ENCODE measurements at places on chromosomes 4 and X.
A peak's percentile ranks its signal among the peaks of the same experiment; 100 is the strongest.

DNA sequence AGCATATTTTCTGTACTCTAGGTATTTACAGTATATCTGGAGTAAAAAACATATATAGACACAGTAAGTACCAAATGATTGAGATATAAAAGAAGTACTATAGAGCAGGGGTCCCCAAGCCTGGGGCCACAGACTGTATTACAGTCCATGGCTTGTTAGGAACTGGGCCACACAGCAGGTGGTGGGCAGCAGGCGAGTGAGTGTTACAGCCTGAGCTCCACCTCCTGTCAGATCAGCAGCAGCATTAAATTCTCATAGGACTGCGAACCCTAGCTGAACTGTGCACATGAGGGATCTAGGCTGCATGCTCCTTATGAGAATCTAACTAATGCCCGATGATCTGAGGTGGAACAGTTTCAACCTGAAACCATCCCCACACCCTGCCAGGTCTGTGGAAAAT is 300.7 kb downstream of the NR3C2 start:
- no peak for DNase-seq

DNA sequence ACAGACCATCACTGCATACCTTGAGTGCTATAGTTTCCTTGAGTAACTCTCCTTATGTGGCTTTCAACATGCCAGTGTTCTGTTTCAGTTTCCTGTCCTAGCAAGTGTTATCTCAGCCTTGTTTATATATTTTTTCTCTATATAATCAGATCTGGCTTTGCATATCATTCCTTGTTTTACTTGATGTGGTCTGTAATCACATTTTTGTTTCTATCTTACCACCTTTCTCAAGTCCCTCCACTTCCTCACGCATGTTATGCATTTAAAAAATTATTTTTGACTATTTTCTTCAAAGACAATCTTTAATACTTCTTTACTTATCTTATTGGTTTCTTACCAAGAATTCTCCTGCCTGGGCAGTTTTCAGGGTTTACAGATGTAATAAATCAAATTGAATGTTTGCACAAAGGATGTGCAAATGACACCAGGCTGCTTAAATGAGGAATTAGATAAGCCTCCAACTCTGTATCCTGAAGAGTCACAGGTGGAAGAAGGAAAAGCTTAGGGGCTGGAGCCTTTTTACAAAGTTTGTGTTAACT is 351.2 kb downstream of the BMPR1B start:
- DNase-seq = no peak

GRCh38 chrX:2684256-2684655 is 6.8 kb upstream of the CD99 start:
- DNase-seq = no peak

DNA sequence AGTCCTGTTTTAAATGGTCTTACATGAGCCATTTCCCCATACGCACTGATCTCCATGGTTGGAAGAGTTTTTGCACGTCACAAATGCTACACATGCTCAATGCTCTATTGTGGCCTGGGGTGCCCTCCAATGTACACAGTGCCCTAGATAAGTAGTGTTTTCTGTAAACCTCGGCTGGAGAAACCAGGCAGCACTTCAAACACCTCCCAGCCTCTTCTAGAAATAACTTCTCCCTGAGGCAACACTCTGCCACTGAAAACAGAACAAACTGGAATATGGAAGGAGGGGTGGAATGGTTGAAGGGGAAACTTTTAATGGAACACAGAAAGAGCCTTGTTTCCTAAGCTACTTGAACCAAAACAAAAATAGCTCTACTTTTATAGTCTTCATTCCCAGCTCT is 123.9 kb upstream of the CBR4 start:
- no peak for DNase-seq

DNA sequence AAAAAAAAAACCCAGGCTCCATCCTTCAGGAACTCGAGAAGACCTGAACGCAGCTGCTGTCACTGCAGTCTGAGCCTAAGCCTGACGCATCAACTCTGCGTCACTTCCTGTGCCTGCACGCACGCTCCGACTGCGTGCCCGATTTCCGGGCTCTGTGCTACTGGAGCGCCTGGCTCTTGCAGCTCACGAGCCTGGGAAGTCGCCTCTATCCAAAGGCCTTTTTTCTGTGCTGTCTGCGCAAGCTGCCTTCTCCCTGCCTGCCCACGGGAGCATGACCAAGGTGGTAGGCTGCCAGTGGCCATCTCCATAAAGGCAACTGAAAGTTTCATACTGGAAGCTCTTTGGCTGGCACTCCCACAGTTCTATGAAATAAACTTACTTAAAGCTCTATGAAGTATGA is 9.9 kb upstream of the GASK1B start:
- DNase-seq = no peak

DNA sequence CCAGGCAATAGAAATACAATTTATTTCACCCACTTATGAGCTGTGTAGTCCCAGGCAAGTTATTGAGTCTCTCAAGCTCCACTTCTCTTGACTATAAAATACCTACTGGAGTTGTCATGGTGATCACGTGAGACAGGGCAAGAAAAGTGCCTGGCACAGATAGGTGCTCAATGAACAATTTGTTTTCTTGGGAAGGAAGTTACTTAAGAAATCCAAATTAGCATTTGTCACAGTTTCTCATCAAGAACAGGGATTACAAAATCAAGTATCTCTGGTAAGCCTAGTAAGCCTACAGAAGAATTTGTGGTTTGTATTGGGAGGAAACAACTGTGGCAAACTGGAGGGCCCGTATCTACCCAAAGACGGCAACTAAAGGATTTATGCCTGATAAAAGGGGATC is 37.5 kb upstream of the RASGEF1B start:
- DNase-seq = no peak

- DNase-seq = no peak
Measured at GRCh38 chr4:12041828-12042227, 613.1 kb upstream of the HS3ST1 start.

GRCh38 chrX:96002431-96002830 is 682.2 kb upstream of the DIAPH2 start:
- no peak for DNase-seq

DNA sequence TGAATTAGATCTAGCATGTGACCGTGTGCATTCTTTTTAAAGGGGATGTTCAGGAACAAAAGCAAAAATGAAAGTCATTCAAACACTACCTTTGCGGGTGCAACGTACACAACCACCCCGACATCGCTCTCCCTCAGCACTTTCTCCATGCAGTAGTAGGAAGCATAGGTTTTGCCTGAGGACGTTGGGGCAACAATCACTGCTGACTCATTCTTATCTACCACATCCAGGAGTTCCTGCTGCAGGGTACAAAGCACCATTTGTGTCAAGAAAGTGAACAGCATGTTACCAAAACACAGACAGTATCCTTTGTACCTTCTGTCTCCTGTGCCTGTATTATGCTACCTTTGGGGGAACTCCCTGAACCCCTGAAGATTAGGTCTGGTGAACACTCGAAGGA is 58.6 kb downstream of the DDX60L start:
- no peak for DNase-seq

DNA sequence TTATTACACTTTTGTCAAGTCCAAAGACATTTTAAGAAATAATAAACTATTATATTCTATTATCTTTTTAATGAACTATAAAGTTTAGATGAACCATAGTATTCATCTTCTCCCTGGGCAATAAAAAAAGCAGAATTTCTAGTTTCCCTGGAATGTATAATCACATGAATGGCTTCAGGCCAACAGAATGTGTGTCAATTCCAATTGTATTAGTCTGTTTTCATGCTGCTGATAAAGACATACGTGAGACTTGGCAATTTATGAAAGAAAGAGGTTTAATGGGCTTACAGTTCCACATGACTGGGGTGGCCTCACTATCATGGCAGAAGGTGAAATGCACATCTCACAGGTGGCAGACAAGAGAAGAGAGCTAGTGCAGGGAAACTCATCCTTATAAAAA is 70.7 kb upstream of the ANXA10 start:
- DNase-seq = no peak

DNA sequence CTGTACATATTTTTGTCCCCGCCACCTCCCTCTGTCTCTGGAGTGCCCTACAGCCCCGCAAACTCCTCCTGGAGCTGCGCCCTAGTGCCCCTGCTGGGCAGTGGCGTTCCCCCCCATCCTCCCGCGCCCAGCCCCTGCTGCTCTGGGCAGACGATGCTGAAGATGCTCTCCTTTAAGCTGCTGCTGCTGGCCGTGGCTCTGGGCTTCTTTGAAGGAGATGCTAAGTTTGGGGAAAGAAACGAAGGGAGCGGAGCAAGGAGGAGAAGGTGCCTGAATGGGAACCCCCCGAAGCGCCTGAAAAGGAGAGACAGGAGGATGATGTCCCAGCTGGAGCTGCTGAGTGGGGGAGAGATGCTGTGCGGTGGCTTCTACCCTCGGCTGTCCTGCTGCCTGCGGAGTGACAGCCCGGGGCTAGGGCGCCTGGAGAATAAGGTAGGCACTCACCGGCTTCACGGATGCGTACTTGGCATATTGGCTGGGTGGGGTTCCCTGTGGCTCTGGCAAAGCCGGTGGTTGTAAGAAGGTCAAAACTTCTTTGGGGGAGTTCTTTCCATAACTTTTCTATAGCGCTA is 653 bp downstream of the HHIP start:
- no peak for DNase-seq

GRCh38 chrX:154399527-154400368 is 1.6 kb downstream of the RPL10 start:
- no peak for DNase-seq

GRCh38 chrX:30713061-30713525 is 59.9 kb downstream of the GK start:
- DNase-seq = peak; percentile 33

DNA sequence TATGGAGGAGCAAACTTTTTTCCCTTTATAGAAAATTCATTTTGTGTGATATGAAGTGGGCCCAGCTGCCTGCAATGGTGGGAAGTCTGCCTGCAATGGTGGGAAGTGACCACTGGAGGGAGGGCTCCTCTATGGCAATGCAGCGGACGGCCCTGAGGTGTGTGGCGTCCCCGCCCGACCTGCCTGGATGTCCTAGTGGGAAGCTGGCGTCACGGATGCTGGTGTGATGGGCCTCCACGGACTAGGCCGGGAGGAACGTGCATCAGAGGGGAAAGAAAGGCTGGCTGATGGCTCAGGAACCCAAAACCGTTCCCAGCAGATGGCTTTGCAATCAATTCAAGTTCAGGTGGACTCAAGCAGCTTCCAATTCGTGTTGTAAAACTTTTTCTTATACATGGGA is 177.9 kb downstream of the AFAP1 start:
- DNase-seq = no peak

All from AG09309 (cell line).